ENCODE measurements at places on chromosomes 1 and 21.
A peak's percentile ranks its signal among the peaks of the same experiment; 100 is the strongest.

DNA sequence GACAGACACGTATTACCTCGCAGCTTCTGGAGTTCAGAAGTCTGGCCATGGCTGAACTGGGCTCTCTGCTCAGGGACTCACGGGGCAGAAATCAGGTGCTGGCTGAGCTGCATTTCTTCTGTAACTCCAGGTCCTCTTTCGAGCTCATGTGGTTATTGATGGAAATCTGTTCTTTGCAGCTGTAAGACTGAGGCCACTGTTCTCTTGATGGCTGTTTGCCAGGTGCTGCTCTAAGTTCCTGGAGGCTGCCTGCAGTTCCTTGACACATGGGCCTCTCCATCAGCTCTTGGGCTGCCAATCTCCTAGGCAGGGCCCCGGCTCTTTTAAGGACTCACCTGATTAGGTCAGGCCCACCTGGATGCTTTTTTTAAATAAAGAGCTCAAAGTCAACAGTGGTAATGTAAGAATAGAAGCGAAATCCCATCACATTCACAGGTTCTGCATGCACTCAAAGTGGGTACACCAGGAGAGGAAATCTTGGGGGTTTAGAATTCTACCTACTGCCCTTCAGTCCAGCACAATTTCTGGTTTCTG, 139.1 kb downstream of the KAZN start:
- DNase-seq: no peak

DNA sequence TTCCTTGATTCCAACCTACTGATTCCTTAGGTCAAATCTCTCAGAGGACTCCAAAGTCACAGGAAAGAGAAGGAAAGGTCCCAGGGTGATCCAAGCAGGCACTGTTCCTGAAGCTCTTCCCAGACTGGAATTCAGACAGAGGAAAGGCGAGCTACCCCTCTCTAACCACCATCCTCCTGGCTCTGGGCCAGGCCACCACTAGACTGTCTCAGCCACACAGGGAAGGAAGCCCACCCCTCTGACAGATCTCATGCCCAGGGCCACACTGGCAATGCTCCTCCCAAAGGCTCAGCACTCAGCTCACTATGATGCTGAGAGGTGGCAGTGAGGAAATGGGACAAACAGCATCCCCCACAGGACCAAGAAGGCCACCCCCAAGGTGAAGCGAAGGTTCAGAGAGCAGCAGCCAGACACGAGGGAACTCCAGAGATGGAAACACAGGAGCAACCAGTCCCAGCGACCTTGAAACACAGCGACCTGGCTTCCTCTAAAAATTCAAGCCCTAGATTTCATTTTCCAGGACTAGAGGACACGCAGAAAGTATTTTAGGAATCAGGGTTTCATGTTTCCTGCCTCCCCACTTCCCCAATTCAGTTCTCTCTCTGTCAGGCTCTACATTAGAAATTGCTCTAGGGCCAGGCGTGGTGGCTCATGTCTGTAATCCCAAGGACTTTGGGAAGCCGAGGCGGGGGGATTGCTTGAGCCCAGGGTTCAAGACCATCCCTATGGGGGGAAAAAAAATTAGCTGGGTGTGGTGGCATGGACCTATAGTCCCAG, 18.8 kb downstream of the PIK3C2B start:
- peak; percentile 32 for DNase-seq

GRCh38 chr1:192342842-192343241, 26.1 kb downstream of the RGS21 start:
- DNase-seq: no peak

- DNase-seq: no peak
These were observed 1.4 kb downstream of the ELAVL4 start for GRCh38 chr1:50110151-50110550.

Data from Daoy (cell line).